Panc1 (cell line): ENCODE measurements at places on chromosomes 4 and X. TPM values are rescaled to one million over a fixed set of nuclear protein-coding genes. Genes with fewer than 3 reads are reported as not detected.

DNA sequence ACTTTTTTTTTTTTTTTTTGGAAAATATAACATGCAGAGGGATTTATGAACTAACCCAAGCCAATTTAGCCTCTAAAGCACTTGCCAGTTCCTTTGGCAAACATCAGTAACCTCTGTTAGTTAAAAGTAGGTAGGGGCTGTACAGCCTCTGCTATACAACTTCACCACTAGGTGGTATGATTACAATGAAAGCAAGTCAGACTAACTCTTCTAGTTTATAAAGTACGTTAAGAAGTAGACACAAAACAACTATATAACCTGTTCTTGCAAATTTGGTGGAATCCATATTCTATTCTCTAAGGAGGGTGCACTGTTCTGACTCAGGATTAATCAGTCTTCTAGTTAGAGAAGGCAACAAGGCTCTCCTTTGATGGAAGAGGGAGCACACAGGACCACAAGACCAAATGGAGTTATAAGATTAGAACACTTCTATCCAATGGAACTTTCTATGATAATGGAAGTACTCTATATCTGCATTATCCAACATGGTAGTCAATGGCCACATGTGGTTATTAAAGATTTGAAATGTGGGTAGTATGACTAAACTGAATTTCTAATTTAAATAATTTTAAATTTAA, 12.8 kb downstream of the AIMP1 start:
- H3K36me3 ChIP-seq, result peaks cover 31% of the 10 kb centered on the region
- no peak overlapping the region for H3K4me3 ChIP-seq
- no peak for DNase-seq

DNA sequence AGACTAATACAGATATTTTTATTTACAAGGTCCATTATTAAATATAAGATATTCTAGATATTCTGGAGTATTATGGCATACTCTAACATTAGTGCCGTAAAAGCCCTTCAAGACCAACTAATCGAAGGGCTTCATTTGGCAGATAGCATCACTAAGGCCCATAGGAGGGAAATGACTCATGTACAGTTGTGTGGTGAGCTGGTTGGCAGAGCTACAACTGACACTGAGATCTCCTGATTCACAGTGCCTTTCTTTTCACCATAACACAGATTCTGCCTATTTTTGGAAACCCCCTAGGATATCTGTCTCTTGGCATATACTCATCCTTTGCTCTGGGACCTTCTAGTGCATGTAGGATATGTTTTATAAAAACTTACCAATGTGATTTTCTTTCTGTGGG, 201.7 kb upstream of the AFF2 start:
- H3K4me3 ChIP-seq, result no peak overlapping the region
- no peaks in the 10 kb centered on the region for H3K36me3 ChIP-seq
- H3K27me3 ChIP-seq, result no peaks in the 10 kb centered on the region
- no peaks in the 10 kb centered on the region for H3K4me1 ChIP-seq

GRCh38 chrX:19628011-19628575, 112.8 kb upstream of the MAP3K15 start:
- no peak overlapping the region for H3K27ac ChIP-seq
- no peaks in the 10 kb centered on the region for H3K36me3 ChIP-seq
- no peak overlapping the region for H3K4me3 ChIP-seq
- H3K27me3 ChIP-seq, result no peaks in the 10 kb centered on the region
- no peaks in the 10 kb centered on the region for H3K4me1 ChIP-seq
- DNase-seq, result no peak

DNA sequence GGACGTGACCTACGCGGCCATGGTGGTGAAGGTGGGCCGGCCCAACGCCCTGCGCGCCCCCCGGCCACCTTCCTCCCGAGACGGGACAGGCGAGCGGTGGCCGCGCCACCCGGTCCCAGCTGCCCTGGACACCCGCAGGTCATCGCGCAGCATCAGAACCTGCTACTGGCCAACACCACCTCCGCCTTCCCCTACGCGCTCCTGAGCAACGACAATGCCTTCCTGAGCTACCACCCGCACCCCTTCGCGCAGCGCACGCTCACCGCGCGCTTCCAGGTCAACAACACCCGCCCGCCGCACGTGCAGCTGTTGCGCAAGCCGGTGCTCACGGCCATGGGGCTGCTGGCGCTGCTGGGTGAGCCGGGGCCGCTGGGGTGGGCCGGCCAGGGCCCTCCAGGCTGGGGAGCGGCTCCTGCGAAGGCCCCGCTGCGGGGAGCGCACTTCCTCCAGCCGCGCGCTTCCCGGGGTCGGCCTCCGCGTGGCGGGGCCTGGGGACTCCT, 9.0 kb upstream of the SLC26A1 start:
- no peaks in the 10 kb centered on the region for H3K27me3 ChIP-seq
- H3K4me3 ChIP-seq, result no peak overlapping the region
- no peaks in the 10 kb centered on the region; the same call in 1 of the 2 replicates for H3K4me1 ChIP-seq
- no peaks in the 10 kb centered on the region for H3K36me3 ChIP-seq
- DNase-seq, result no peak

DNA sequence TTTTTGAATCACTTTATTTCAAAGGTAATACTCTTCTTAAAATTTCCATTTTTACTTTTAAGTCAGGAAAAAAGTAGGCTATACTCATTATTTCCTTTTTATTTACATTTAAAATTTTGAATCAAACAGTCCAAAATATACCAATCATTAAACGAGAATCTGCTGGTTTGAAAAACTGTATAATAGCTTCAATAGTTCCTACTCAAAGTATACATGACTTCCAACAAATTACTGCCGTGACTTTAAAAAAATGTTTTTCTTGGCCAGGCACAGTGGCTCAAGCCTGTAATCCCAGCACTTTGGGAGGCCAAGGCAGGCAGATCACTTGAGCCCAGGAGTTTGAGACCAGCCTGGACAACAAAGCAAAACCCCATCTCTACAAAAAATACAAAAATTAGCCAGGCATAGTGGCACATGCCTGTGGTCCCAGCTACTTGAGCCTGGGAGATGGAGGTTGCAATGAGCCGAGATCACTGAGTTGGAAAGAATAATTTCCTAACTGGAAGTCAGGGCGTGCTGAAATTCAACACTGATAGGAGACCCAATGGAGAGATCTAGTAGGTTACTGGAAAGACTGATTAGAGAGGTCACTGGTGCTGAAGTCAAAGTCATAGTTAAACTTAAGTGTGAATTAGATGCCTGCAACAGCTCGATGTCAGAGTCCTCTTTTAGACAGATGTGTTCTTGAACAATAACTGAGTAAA, 9.0 kb downstream of the KLHL8 start:
- DNase-seq, result no peak
- no peaks in the 10 kb centered on the region; the same call in 1 of the 2 replicates for H3K4me1 ChIP-seq
- no peak overlapping the region for H3K4me3 ChIP-seq
- no peaks in the 10 kb centered on the region for H3K27me3 ChIP-seq

- DNase-seq, result no peak
- H3K36me3 ChIP-seq, result no peaks in the 10 kb centered on the region
- H3K4me1 ChIP-seq, result no peaks in the 10 kb centered on the region
- no peak overlapping the region for H3K27ac ChIP-seq
These were observed 282.2 kb upstream of the KLF3 start for GRCh38 chr4:38381788-38382187.

- no peak for DNase-seq
- no peaks in the 10 kb centered on the region for H3K36me3 ChIP-seq
- no peak overlapping the region for H3K4me3 ChIP-seq
- peak overlapping the region; percentile 17; the same call in 1 of the 2 replicates for H3K27ac ChIP-seq
These were observed 78.6 kb downstream of the CAMK2D start for GRCh38 chr4:113682730-113683537.

DNA sequence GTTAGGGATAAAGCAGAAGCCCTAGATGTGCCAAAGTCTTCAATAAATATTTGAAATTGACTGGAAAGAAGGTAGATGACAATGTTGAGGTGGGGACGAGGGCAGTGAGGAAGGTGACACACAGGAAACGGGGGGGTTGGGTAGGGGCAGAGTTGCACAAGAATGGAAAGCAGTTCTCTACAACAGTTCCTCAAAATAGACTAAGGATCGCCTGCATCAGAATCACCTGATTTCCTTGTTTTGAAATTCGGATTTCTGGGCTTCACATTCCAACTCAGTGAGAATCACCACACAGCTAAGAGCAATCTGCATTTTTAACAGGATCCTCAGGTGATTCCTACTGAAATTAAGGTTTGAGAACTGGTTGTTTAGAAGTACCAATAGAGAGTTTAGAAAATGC, 70.6 kb downstream of the ARFIP1 start:
- DNase-seq, result peak; percentile 17
- no peak overlapping the region for H3K4me3 ChIP-seq
- no peak overlapping the region for H3K27ac ChIP-seq
- H3K36me3 ChIP-seq, result no peaks in the 10 kb centered on the region

GRCh38 chrX:335758-336155, 17.2 kb upstream of the GTPBP6 start:
- H3K4me3 ChIP-seq, result no peak overlapping the region
- no peak for DNase-seq
- H3K27me3 ChIP-seq, result no peaks in the 10 kb centered on the region
- no peaks in the 10 kb centered on the region for H3K36me3 ChIP-seq
- no peak overlapping the region for H3K27ac ChIP-seq

- no peak overlapping the region for H3K27ac ChIP-seq
- no peaks in the 10 kb centered on the region for H3K4me1 ChIP-seq
- no peaks in the 10 kb centered on the region for H3K36me3 ChIP-seq
- no peak for DNase-seq
- H3K27me3 ChIP-seq, result no peaks in the 10 kb centered on the region
- no peak overlapping the region for H3K4me3 ChIP-seq
These were observed 33.5 kb downstream of the TAF7L start for GRCh38 chrX:101257448-101258258.

GRCh38 chrX:112164420-112164819, 81.8 kb upstream of the TRPC5 start:
- H3K27ac ChIP-seq, result no peak overlapping the region
- H3K4me1 ChIP-seq, result no peaks in the 10 kb centered on the region
- H3K4me3 ChIP-seq, result no peak overlapping the region
- H3K27me3 ChIP-seq, result no peaks in the 10 kb centered on the region

GRCh38 chrX:74890676-74891430, 34.4 kb downstream of the NEXMIF start:
- no peak overlapping the region for H3K27ac ChIP-seq
- H3K4me1 ChIP-seq, result no peaks in the 10 kb centered on the region
- no peaks in the 10 kb centered on the region for H3K27me3 ChIP-seq
- no peak for DNase-seq
- no peak overlapping the region for H3K4me3 ChIP-seq
- H3K36me3 ChIP-seq, result no peaks in the 10 kb centered on the region

DNA sequence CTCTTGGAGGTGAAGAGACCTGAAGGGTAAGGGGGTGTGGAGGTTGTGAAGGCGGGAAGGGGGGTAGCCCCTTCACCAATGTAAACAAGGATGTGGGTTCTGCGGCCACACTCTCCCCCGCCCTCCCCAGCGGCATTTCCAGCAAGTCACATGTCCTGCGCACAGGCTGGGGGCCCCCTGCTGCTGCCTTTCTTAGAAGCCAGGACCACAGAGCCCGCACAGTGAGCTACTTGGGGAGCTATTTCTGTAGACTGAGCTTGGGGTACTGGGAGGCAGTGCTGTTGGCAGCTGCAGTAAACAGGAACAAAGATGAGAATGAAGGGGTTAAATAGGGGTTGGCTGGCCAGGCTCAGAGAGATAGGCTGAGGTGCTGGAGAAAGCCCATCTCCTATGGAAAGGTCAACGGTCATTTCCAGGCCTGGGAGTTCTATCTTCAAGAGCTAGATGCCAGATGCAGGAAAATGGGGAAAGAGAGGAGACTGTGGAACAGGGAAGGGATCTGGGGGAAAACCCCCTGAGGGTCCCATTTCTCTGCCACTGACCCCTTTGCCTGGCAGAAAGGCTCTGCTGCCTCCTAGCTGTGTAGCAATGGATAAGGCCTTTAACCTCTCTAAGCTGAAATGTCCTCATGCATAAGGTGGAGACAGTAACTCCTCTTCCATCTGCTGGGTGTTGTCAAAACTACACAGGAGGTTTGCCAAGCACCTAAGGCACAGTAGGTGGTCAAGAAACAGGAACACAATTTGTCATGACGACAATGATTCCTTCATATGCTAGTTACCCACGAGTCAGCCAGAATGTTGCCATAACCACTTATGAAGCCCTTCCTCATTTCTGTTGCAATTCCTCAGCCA, 18.5 kb upstream of the PIM2 start:
- no peak for DNase-seq
- H3K4me1 ChIP-seq, result no peaks in the 10 kb centered on the region
- H3K4me3 ChIP-seq, result no peak overlapping the region
- H3K36me3 ChIP-seq, result no peaks in the 10 kb centered on the region; the same call in 1 of the 2 replicates
- no peaks in the 10 kb centered on the region for H3K27me3 ChIP-seq
- H3K27ac ChIP-seq, result no peak overlapping the region

DNA sequence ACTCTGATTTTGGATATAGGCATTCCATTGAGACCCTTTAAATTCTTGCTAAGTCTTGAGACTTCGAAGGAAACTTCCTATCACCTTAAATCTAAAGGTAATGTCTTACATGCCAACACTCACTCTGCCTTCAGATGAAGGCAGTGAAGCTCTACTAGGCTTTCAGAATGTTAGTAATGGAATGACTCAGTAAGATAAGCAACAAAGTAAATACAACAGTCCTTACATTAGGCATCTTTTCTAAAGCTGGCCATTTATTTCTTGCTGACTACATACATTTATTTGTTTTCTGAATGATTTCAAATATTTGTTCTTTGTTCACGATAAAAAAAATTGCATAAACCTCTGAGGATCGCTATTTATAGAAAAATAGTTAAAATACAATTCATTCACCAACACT, 43.5 kb downstream of the ASIC5 start:
- no peaks in the 10 kb centered on the region for H3K36me3 ChIP-seq
- no peak overlapping the region for H3K4me3 ChIP-seq
- DNase-seq, result no peak
- H3K4me1 ChIP-seq, result no peaks in the 10 kb centered on the region
- H3K27me3 ChIP-seq, result no peaks in the 10 kb centered on the region

ARX gene
- total RNA-seq, result 0.15 TPM

HELT gene
- not detected for total RNA-seq
